Immature natural killer cell (primary cell): ENCODE measurements at places on chromosomes 12 and 14. TPM values are rescaled to one million over a fixed set of nuclear protein-coding genes. Genes with fewer than 3 reads are reported as not detected.
A peak's percentile ranks its signal among the peaks of the same experiment; 100 is the strongest.

GRCh38 chr12:94123127-94123526 lies 25.2 kb upstream of the PLXNC1 start:
- H3K36me3 ChIP-seq = no peaks in the 10 kb centered on the region
- H3K4me1 ChIP-seq = peaks cover 47% of the 10 kb centered on the region
- H3K27ac ChIP-seq = peak overlapping the region; percentile 77
- no peaks in the 10 kb centered on the region for H3K27me3 ChIP-seq
- no peak for DNase-seq

DNA sequence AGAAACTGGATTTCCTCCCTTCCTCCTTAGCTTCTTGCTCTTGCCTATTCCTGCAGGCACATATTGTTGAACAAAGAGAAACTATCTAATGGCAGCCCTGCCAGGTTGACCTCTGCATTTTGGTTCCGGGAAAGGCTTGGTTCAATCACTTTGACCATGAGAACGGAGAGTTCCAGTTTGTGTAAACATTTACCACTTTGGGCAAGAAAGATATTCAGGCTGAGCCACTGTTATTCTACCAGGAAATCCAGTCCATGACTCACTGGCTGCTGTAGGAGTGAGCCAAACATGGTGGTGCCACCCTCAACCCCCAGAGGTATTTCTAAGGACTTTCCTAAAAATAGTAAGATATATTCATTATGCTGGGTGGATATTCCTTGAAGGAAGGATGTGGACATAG lies 242.2 kb upstream of the OR4E1 start:
- no peaks in the 10 kb centered on the region for H3K36me3 ChIP-seq
- no peak overlapping the region for H3K27ac ChIP-seq
- H3K27me3 ChIP-seq = no peaks in the 10 kb centered on the region
- no peak overlapping the region for H3K4me3 ChIP-seq

- no peaks in the 10 kb centered on the region for H3K27me3 ChIP-seq
- no peak for DNase-seq
- no peaks in the 10 kb centered on the region for H3K4me1 ChIP-seq
- peaks cover 6% of the 10 kb centered on the region for H3K36me3 ChIP-seq
Observed at GRCh38 chr12:19369691-19370148, 69.6 kb upstream of the AEBP2 start.

KLHDC1 gene
- polyA plus RNA-seq = 3.3 TPM

PRICKLE1 gene
- polyA plus RNA-seq = 0.38 TPM

DNA sequence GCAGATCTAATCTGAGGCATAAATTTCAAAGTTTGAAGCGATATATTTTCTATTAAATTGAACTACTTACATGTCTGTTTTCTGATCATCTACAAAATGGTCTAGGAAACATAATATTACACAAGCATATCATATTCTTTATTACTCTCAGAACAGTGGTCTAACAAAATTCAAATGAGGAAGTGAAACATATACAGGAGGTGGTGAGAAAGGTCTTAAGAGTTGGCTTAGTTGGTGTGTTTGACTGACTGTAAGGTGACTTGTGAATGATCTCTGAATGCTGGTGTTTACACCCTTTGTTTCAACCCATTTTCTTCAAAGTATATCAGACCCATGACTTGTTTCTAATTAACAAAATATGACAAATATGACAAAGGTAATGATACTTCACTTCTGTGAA lies 1156.8 kb downstream of the SLC16A7 start:
- no peaks in the 10 kb centered on the region for H3K4me1 ChIP-seq
- no peaks in the 10 kb centered on the region for H3K36me3 ChIP-seq
- no peak overlapping the region for H3K4me3 ChIP-seq
- no peak for DNase-seq
- H3K27ac ChIP-seq = no peak overlapping the region

DNA sequence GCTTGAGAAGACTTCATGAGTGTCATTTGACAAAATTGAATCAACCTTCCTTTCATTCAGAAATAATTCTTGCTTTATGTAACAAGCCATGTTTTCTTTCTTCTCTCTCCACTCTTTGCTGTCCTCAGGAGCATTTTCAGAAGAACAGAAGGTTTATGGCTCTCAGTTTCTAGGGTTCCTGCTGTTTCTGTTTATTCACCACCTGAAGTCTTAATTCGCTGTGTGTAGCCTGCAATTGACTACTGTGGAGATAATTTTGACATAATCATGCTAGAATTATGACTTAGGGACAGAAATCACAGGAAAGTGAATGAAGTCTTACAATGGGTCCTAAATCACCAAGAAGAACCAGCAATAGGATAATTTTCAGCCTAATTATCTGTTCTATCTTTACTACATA lies 7.2 kb upstream of the PLEKHG7 start:
- DNase-seq = no peak
- H3K27ac ChIP-seq = no peak overlapping the region
- peaks cover 3% of the 10 kb centered on the region for H3K27me3 ChIP-seq
- H3K4me1 ChIP-seq = no peaks in the 10 kb centered on the region
- no peaks in the 10 kb centered on the region for H3K36me3 ChIP-seq
